Endodermal cell (in vitro differentiated cells): ENCODE measurements at places on chromosomes 11 and 22. TPM values are rescaled to one million over a fixed set of nuclear protein-coding genes. Genes with fewer than 3 reads are reported as not detected.

CARNS1 gene
- total RNA-seq = 1.9 to 3.1 TPM (median 2.2 TPM) in 3 replicates

ASPHD2 gene
- 7.3 and 7.5 TPM in 2 replicates for total RNA-seq

F2 gene
- 0.54 to 0.89 TPM (median 0.80 TPM) in 3 replicates for total RNA-seq

SPTBN2 gene
- 43.6 to 53.6 TPM (median 46.0 TPM) in 3 replicates for total RNA-seq

USP2 gene
- 17.8 to 28.3 TPM (median 19.0 TPM) in 3 replicates for total RNA-seq

FOLR3 gene
- not detected in 3 replicates for total RNA-seq

RHOD gene
- 16.2 and 18.1 TPM in 2 replicates for total RNA-seq

OR6A2 gene
- total RNA-seq = 0.32 and 0.51 TPM in 2 replicates

SYT7 gene
- total RNA-seq = 2.0 to 3.8 TPM (median 2.6 TPM) in 3 replicates

CRKL gene
- total RNA-seq = 88.6 and 89.5 TPM in 2 replicates

P2RX3 gene
- not detected in 2 replicates for total RNA-seq
